ENCODE measurements at places on chromosomes 2 and 18.
A peak's percentile ranks its signal among the peaks of the same experiment; 100 is the strongest.

GRCh38 chr2:113996671-113997594 lies 107.0 kb downstream of the ACTR3 start:
- no peak for DNase-seq

- DNase-seq, result no peak
Measured at GRCh38 chr2:234661849-234662248, 165.0 kb upstream of the ARL4C start.

GRCh38 chr2:240439698-240440151 lies 4.3 kb downstream of the GPC1 start:
- no peak for DNase-seq

GRCh38 chr18:37548679-37549289 lies 16.8 kb downstream of the CELF4 start:
- no peak for DNase-seq

DNA sequence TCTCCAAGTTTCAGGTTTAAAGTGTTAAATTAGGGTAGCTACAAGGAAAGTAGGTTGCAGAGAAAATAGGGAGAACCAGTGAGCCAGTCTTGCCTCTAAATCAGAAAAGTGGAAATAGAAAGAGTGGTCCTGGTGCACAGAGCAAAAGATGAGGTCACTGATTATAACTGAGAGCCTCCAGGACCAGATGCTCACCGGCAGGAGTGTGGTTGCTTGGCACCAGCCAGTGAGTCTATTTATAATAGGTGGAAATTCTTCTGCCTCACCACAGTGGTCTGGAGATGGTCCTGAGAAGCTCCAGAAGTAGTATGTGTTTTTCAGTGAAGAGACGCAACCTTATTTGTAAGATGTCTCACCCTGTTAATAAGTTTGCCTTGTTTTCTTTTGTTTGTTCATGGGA lies 373.9 kb upstream of the KCNJ3 start:
- DNase-seq, result no peak

DNA sequence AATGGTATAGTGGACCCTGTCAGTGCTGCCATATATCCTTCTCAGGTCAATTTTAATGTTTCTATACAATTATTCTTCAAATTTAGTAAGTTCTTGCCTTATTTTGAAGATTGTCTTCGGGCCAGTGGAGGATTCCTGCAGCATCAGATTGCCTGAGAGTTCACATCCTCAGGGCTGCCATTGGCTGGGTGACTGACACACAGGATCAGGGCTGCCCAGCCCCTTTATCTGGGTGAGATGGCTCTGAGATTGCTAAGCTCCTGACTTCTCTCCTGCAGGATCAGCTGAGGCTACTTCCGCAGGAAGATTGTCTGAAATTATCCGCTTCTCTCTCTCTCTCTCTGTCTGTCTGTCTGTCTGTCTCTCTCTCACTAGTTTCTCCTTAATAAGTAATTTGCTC lies 567.4 kb downstream of the TSN start:
- no peak for DNase-seq

DNA sequence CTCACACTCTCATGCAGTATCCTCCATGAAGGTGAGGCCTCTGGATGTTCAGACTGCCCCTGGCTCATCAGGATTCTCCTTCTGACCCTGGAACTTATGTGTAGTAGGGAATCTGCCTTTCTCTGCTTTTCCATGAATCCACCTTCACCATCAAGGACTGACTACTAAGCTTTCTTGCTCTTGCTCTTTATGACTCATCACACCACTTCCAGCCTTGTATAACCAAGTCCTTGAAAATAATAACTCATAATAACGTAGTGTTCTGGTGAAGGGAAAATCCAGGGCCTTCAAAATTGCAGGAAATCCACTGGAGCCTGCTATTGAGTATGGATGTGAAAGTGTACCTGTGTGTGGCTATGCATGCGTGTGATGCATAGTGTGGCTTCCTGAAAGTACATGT lies 11.3 kb upstream of the KCNS3 start:
- no peak for DNase-seq

GRCh38 chr2:104656571-104657163 lies 197.2 kb upstream of the POU3F3 start:
- DNase-seq, result no peak

GRCh38 chr2:156522864-156523440 lies 86.8 kb downstream of the GPD2 start:
- no peak for DNase-seq

GRCh38 chr2:212392043-212392442 lies 146.6 kb downstream of the ERBB4 start:
- no peak for DNase-seq

DNA sequence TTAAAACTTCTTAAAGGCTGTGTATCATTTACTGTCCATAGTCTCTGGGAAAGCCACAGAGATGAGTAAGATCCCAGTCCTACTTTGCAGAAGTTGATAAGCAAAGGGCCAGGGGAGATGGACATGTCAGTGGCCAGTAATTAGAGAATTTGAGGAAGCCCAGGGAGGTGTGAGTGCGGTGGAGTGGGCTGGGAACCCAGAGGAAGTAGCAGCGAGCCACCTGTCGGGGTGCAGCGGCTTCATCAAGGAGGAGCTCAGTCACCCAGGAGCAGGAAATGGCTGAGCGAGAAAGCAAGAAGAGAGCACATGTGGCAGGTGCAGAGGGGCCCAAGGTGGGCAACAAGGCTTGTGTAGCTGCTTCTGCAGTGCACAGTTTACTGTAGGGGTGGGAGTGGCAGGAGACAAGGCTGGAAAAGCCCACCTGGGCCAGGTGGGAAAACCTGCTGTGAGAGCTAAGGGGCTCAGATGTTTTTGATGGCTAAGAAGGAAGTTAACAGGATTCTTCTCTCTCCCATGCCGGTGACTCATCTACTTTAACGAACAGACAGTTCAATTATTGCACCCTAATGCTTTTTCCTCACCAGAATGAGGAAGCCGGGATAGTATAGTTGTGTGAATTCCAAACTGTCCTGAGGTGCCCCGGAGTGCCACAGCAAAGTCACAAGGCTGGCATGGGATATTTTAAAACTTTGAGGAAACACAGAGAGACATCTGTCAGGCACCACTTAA lies 34.8 kb upstream of the MGAT5 start:
- no peak for DNase-seq

DNA sequence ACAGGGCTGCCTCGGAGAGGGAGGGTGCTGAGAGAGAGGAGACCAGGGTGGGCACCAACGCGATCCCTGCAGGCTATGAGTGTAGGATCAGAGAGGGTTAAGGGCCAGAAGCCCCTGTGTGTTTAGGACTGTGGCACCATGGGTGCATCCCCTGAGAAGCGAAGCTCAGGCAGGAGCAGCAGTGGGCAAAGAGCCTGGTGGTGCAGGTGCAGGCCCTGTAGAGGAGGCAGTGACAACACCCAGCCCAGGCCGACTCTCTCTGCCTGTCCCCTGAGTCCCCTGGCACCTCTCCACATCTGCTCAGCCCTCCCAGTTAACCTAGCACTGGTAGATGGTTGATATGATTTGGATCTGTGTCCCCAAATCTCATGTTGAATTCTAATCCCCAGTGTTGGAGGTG lies 139.8 kb downstream of the RNF152 start:
- no peak for DNase-seq

DNA sequence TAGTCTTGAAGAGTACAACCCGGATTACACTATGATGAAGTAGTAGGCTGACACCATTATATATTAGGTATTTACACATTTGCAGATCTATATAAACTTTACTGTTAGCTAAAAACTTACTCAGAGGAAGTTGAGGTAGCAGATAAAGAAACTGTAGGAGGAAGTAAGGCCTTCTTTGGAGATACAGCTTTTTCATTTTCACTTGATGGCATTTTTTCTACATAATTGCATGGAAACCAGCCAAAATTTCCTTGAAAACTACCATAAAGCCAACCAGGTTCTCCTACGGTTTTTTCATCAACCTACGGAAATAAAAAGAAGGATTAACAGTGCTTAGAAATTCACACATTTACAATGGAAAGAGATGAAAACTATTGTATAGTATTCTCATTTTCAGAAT lies 86.6 kb downstream of the FAM228A start:
- no peak for DNase-seq

GRCh38 chr18:50656841-50657470 lies 97.1 kb downstream of the MAPK4 start:
- DNase-seq, result peak; percentile 12

- no peak for DNase-seq
Measured at GRCh38 chr2:96249654-96250053, 16.1 kb downstream of the TMEM127 start.

DNA sequence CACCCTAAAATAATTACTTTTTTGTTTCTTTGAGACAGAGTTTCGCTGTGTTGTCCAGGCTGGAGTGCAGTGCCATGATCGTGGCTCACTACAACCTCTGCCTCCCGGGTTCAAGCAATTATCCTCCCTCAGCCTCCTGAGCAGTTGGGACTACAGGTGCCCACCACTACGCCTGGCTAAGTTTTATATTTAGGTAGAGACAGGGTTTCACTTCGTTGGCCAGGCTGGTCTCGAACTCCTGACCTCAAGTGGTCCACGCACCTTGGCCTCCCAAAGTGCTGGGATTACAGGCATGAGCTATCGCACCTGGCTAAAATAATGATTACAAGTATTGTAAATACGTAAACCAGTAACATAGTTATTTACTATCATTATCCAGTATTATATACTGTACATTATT lies 257.4 kb upstream of the SP5 start:
- no peak for DNase-seq

GRCh38 chr2:241381872-241382271 lies 25.8 kb downstream of the FARP2 start:
- no peak for DNase-seq

DNA sequence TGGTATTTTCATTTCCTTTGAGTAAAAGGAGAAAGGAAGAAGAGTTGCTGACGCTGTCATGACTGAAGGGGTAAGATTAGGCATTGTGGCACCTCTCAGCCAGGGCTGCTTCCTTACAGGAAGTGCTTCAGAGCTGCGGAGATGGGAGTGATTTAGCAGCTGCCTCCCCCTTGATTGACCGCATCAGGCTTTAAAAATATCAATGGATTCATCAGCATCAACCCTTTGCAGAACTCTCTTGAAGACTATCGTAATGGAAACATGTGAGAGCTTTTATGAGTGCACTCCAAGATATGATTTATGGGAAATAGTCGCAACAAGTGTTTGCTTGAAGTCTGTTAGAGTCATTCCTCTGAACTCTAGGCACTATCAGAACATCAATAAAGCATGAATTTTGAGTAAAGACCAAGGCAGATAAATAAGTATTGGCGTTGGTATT lies 141.1 kb downstream of the CSRNP3 start:
- no peak for DNase-seq

GRCh38 chr2:127143841-127144782 lies 37.2 kb upstream of the BIN1 start:
- peak; percentile 24 for DNase-seq

GRCh38 chr2:176566961-176567360 lies 297.7 kb downstream of the MTX2 start:
- DNase-seq, result no peak

- DNase-seq, result no peak
Measured at GRCh38 chr18:65906621-65907034, 155.8 kb downstream of the CDH7 start.

DNA sequence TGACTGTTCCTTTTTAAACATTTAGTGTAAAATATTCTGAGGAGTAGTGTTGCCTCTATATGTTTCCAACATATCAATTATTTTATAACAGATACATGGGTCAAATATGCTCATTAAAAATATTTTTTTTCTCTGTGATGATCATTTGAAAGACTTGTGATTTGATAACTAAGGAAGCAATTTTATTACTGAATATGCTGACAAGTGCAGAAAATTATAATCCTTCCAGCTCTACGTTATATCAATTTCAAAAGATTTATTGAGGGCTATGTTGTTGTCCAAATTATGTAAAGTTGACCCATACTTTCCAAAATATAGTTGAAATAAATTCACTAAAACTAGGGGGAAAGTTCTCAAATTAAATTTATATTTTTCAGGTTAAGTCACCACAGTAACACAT lies 290.6 kb downstream of the NYAP2 start:
- no peak for DNase-seq

DNA sequence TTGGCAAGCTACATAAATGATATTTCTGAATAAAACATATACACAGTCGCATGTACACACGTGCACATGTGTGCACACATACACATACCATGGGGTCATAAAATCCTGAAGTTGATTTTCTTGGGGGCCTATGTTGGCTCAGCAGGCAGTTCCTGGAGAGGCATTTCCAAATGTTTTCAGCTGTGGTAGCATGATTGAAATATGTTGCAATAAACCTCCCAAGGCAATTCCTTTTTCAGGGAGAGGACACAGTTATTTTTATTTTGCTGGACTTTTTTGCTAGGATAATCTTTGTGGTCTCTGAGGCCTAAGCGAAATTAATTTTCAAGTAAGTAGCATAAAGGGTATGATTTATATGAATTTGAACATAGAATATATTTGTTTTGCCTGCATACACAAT lies 126.7 kb upstream of the LTBP1 start:
- no peak for DNase-seq

GRCh38 chr2:156553714-156554442 lies 117.7 kb downstream of the GPD2 start:
- DNase-seq, result no peak

DNA sequence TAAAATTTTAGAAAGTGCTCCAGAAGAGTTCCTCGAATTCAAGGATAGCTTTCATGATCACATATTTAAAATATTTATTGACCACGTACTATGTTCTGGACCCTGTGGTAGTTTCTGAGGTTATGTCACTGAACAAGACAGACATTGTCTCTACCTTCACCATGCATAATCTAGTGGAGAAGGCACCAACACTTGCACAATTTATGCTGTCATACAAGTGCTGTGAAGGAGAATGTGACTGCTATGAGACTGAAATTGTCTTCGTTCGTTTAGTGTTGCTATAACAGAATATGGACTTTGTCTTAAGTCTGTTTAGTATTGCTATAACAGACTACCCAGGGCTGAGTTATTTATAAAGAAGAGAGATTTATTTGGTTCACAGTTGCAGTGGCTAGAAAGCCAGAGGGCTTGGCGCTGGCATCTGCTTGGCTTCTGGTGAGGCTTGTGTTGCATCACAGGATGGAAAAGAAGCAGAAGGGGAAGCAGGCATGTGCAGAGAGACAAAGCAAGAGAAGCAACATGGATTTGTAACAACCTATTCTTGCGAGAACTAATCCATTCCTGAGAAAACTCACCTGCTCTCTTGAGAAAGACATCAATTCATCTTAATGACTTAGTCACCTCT lies 50.0 kb upstream of the RFX8 start:
- no peak for DNase-seq

DNA sequence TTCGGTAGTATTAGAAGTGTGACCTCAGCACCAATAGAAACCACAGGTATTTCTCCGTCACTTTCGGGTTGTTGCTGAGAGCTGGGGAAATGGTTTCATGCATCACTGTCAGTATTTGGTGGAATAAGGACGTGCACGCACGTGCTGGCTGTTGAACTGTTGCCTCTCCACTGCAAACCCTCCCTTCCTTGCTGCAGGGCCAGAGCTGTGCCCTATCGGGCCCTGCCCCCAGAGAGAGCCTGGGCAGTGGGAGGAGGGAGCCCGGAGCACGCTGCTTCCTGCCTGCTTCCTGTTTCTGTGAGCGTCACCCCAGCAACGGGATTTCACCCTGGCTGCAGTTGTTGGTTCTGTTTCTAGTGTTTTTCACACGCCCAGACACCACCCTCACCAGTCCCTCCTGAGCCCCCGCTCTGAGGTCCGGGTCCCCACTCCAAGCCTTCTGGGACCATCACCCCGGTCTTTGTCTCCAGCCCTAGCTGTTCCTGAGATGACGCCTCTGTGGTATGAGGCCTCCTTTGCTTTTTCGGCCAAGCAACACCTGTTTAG lies 47.4 kb downstream of the LRRFIP1 start:
- peak; percentile 49 for DNase-seq

All from MG63 (cell line).